Mesenchymal stem cell (in vitro differentiated cells and primary cell): ENCODE measurements at places on chromosomes 11 and 22.
A peak's percentile ranks its signal among the peaks of the same experiment; 100 is the strongest.

- no peak for DNase-seq
These were observed 78.0 kb downstream of the TENM4 start for GRCh38 chr11:79362821-79363220.

DNA sequence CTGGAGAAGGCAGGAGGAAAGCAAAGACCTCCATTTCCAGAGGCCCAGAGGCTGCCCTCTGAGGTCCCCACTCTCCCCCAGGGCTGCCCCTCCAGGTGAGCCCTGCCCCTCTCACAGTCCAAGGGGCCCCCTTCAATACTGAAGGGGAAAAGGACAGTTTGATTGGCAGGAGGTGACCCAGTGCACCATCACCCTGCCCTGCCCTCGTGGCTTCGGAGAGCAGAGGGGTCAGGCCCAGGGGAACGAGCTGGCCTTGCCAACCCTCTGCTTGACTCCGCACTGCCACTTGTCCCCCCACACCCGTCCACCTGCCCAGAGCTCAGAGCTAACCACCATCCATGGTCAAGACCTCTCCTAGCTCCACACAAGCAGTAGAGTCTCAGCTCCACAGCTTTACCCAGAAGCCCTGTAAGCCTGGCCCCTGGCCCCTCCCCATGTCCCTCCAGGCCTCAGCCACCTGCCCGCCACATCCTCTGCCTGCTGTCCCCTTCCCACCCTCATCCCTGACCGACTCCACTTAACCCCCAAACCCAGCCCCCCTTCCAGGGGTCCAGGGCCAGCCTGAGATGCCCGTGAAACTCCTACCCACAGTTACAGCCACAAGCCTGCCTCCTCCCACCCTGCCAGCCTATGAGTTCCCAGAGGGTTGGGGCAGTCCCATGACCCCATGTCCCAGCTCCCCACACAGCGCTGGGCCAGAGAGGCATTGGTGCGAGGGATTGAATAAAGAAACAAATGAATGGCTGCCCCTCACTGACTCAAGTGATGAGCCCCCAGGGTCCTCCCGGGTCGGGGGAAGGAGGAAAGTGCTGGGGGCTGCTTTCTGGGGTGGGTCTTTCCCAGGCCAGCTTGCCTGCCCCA lies 10.8 kb downstream of the SLC22A12 start:
- DNase-seq = no peak

DNA sequence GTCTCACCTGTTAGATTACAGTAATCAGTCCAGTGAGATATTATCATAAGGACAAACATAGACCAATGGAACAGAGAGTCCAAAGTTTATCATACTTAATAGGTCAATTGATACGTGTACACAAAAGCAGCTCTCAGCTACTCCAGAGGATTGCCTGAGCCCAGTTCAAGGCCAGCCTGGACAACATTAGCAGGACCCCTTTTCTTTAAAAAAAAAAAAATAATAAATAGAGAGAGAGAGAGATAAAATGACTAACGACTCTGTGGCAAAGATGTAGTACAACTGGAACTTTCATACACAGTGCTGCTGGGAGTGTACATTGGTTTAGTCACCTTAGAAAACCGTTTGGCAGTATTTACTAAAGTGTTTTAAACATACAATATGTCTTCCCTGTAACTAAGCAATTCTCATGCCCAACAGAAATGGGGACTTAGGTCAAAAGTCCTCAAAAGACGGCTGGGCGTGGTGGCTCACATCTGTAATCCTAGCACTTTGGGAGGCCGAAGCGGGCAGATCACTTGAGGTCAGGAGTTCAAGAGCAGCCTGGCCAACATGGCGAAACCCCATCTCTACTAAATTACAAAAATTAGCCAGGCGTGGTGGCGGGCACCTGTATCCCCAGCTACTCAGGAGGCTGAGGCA lies 10.6 kb downstream of the SNX32 start:
- DNase-seq = no peak

DNA sequence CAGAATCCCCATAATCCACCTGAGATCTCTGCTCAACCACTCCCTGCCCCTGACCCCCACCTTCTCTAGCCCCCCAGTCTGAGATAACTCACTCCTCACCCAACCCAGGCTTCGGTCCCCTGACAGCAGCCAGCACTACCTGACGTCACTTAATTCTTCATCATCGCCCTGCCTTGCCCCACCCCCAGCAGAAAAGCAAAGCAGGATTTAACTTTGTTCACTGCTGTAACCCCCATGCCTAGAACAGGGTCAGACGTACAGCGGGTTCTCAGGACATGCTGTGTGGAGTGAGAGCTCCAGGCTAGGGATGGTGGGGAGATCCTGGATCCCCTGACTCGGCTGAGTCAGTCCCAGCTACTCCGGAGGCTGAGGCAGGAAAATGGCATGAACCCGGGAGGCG lies 45.8 kb downstream of the ELFN2 start:
- DNase-seq = no peak

DNA sequence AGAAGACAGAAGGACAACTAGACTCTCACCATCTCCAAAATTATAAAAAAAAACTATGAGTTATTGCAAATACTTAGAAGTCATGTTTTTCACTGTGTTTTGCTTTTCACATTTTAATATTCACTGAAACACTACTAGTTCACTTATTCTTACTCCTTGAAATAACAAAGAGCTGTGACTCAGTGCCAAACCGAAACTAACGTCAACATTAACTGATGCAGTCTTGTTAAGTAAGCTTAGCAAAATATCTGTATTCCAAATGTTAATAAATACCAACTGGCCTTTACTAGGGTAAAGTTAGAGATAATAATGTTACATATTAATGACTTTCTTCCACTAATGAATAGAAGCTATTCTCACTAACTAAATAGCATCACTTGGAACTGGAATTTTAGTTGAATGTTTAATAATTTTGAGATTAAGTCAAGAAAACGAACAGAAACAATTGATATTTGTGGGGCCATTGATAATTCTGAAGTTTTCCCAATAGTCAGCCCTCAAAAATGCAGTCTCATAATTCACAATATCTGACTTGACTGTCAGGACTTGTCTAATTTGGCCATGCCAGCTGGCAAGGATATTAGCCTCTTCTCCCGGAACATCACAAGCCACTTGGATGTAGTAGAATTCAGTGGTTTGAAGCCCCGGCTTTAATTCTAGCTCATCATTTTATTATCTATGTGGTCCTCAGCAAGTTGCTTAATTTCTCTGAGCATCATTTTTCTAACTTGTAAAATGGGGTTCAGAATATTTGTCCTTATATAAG lies 230.1 kb upstream of the DDI1 start:
- DNase-seq = peak; percentile 78

- DNase-seq = no peak
These were observed 200.5 kb downstream of the TRIM29 start for GRCh38 chr11:119937412-119937811.
